ENCODE measurements at places on chromosomes 4 and X.

GRCh38 chr4:11116940-11117339 lies 311.8 kb downstream of the HS3ST1 start:
- DNase-seq, result no peak

GRCh38 chr4:147194114-147194513 lies 248.4 kb upstream of the TTC29 start:
- no peak for DNase-seq

DNA sequence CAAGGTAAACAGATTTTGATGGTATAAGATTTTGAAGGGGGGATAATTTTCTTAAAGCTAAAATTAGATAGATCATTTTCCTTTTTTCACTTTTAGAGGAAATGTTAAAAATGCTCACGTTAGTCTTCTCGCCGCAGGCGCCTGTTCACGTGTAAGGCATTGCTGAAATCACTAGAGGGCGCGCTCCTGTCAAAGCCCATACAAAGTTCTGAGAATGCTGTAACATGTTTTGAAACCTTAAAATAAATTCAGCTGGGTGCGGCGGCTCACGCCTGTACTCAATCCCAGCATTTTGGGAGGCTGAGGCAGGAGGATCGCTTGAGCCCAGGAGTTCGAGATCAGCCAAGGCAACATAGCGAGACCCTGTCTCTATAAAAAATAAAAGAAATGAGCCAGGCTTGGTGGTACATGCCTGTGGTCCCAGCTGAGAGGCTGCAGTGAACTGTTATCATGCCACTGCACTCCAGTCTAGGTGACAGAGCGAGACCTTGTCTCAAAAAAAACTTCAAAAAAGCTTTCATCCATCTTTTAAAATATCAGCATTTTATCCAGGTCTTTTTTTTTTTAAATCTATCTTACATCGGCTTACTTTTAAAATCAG lies 138.0 kb downstream of the RBMX2 start:
- peak; percentile 8 for DNase-seq

DNA sequence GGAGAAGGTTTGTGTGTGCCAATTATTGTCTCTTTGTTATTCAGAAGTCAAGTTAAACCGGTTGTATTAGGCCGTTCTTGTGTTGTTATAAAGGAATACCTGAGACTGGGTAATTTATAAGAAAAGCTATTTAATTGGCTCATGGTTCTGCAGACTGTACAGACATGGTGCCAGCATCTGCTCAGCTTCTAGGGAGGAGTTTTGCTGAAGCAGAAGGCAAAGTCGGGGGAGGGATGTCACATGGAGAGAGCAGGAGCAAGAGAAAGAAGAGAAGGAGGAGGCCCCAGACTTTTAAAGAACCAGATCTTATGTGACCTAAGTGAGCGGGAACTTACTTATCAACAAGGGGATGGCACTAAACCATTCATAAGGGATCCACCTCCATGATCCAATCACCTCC lies 349.3 kb upstream of the PCDH18 start:
- DNase-seq, result no peak

DNA sequence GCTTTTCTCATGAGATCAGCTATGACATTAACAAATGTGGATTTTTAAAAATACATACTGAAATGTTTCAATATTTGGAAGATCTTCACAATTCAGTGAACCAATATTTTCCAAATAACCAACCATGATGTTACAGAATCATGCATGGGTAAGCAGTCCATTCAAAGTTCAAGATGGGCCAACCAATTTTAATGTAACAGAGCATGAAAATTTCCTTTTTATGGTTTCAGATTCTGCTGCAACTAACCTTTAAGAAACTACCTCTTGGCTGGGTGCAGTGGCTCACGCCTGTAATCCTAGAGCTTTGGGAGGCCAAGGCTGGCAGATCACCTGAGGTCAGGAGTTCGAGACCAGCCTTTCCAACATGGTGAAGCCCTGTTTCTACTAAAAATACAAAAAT lies 107.7 kb downstream of the RBM47 start:
- no peak for DNase-seq

GRCh38 chrX:69285881-69286564 lies 120.8 kb upstream of the PJA1 start:
- peak; percentile 60 for DNase-seq

DNA sequence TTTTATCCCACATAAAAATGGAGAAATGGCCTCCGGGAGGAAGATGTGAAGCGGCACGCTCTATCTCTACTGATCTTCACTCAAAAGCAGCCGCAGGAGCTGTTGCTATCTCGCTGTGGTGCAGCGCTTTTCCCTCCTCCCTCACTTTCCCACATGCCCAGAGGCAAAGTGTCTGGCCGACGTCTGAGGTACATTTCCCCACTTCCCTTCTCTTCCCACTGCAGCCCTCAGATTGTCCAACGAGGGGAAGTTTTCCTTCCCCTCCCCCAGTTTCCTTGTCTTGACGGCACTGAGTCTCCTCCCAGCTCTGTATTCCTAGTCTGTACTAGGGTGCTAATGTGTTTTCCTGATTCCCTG lies 660 bp upstream of the COL25A1 start:
- no peak for DNase-seq

DNA sequence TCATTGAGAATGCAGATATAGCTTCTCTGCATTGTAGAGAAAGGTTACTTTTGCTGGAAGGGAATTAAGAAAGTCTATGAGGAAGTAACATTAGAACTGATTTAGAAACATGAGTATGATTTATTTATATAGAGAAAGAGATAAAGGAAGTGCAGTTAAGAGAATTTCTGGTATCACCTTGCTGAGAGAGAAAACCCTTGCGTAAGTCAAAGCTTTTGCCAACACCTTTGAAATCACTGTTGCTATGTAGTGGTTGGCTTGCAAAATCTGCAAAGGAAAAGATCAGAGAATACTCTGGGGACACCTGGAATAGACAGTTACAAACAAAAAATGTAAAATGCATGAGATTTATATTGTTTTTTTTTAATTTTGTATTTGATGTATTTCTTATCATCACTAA lies 137.3 kb upstream of the RXFP1 start:
- DNase-seq, result no peak

DNA sequence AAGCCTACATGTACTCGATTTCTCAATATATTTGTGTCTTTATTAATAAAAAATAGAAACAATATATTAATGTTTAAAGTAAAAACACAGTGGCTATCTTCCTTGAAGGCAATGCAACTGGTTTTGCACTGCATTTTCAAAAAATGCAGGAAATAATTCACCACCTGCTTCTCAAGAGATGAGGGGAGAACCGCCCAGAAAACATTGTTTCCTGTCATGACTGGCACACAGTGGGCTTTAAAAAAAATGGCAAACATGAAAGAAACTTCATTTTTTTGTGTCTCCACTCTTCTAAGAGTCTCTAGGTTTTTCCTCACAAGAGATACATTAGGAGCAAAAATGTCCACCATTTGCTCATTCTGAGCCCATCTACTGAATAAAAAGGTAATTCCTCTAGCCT lies 50.8 kb upstream of the C4orf50 start:
- DNase-seq, result no peak

DNA sequence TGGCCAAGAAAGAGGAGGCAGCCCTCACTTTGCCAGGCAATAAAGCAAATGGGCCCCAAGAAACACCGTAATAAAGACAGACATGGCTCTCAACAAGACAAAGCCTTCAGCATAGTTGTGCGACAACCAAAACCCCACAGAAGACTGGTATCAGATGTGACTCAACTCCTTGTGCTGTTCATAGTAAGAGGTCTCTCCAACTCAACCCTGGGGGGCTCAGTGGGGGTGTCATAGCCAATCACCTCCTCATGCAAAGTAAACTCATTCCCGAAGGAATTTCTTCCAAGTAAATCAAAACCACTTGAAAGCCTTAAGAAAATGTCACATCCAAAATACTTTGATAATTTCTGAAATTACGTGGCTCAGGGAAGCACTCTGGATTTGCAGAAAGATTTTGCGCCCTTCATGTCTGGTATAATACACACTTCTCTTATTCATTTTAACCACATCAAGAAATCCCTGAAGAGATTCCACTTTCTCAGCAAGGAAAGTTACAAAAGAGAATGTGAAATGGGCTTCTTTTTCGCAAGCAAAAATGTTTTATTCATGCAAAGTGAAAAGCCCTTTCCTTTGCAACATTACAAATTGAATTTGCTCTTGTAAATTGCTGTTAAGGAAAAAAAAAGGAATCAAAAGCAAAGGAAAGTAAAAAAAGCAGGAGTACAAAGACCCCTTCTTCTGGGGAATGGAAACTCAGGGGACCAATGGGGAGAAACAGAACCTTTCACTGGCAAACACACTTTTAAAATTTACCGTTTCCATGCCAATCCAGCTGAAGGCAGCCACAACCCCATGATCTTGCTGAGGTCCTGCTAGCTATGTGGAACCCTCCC lies 137.4 kb downstream of the NSUN7 start:
- no peak for DNase-seq

DNA sequence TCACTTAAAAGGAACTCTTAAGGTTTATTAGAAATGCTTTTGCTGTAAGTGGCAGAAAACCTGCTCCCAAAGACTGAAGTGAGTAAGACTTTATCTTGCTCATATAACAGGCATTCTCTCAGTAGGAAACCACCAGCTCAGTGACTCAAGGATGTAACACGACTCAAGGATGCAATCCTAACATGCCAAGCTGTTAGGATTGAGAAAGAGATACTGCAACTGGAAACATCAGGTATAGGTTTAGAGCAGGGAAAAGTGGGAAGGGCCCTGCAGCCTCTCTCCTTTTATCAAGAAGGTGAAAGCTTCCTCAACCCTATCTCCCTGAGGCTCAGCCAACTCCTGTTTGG lies 11.9 kb upstream of the SLC9A7 start:
- DNase-seq, result no peak

DNA sequence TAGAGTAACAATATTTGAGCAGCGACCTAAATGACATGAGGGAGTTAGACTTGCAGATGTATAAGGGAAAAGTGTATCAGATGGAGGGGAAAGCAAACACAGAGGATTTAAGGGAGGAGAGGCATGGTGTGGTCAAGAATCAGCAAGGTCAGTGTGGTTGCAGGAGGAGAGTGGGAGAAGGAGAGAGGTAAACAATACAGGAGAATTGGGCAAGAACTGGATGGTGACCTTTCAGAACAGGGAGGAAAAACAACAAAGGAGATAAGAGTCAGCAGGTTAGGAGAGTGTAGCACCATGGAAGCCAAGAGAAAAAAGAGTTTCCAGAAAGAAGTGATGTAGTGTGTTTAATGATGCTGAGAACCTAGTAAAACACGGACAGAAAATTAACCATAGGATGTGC lies 178.5 kb downstream of the PAPSS1 start:
- DNase-seq, result no peak

DNA sequence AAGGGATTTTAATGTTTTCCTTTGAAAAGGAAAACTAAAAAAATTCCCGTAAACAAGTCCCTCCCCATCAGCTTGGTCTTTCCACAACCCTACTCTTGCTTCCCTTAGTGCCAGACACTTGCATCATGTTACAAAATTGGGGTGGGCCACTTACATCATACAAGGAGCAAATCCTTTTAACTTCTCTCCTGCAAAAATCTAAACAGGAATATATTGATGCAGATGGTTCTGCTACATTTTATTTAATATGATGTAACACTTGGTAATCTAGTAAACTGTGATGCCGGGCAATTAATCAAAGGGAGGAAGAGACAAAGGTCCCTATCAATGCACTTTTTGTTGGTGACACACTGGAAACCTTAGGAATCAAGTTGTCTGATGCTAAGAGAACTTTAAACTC lies 125.3 kb downstream of the UBE2K start:
- DNase-seq, result no peak

- no peak for DNase-seq
Observed at GRCh38 chr4:113537203-113537602, 224.3 kb downstream of the CAMK2D start.

GRCh38 chr4:17578482-17578891 lies 1.5 kb downstream of the LAP3 start:
- DNase-seq, result no peak

- DNase-seq, result no peak
Observed at GRCh38 chr4:119765951-119766350, 137.3 kb upstream of the PDE5A start.

DNA sequence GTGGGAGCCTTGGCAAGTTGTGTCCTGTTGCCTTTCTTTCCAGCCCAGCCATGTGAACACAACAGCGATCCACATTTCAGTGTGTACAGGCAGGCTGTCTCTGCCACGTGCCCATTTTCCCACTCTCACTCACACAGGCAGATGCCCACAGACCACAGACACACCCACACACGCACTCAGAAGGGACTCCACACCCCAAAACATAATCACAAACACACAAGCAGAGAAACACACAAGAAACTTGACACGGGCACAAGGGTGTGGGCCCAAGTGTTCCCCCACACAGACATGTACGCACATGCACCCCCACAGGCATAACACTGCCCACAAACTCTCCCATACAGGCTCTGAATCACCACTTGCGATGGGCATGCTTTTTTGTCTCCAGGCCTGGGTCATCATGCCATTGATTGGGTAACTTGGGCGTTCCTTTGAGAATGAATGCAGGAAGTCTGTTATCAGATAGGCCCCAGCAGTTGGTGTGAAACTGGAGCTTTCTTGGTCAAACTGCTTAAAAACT lies 84.3 kb downstream of the NBDY start:
- peak; percentile 36 for DNase-seq

- DNase-seq, result no peak
Observed at GRCh38 chr4:153246446-153247115, 42.3 kb downstream of the TRIM2 start.

- DNase-seq, result no peak
Observed at GRCh38 chr4:36274158-36274557, 7.3 kb upstream of the DTHD1 start.

GRCh38 chr4:148975464-148975863 lies 533.2 kb upstream of the NR3C2 start:
- no peak for DNase-seq

DNA sequence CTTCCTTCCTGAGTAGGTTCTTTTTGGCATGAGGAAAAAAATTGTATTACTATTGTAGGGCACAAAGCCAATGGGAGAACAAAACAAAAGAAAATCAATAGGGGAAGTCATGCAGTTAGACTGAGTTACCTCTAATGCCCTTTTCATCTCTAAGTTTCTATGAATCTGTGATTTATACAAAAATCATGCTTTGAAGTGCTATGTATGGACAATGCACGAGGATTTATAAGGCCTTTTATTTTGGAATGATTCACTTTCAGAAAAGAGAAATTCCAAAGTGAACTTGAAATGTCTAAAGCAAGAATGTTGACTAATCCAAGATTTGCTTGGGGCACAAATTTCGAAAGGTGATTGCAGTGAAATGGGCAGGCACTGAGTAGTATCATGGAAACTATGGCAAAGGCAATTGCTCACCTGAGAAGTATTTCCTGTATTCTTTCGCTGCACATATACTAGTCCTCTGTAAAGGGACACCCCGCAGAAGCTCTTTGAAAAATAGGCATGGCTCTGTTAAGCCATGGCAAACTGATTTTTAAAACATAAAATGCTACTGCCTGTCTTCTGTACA lies 52.8 kb downstream of the ADGRG4 start:
- DNase-seq, result no peak

- no peak for DNase-seq
Observed at GRCh38 chrX:39519030-39519488, 578.7 kb downstream of the BCOR start.

DNA sequence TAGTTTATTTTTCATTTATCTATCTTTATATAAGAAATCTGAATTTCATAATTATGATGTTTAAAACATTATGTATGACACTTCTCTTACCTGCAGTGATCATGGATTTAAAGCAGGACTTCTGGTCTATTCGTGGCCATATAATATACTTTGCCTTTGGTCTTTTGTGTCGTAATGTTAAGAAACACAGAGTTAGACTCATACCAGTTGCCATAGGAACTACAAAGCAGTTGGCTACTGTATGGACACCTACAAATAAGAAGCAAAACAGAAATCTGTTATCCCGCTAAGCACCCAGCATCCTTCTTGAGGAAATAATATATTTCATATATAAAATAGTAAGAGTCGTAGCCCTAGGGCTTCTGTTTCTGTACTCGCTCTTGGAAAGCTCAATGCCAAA lies 4.3 kb downstream of the SEPSECS start:
- DNase-seq, result no peak

Data from T-helper 9 cell (primary cell).